ENCODE measurements at places on chromosomes 2 and 18.

DNA sequence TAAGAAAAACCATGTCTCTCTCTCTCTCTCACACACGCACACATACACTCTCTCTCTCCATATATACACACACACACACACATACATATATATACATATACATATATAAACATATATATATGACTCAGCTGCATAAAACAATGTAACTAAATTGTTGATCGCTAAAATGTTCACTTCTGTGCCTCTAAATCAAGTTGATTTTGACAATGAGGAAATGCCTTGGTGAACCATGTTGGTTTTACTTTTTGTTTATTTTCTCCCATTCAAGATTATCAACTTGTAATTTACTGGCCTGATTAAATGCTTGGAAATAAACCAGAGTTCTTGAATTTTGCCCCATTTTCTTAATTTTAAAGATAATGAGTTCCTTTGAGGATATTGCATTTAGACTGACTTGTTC lies 500.4 kb downstream of the PARD3B start:
- DNase-seq, result no peak

DNA sequence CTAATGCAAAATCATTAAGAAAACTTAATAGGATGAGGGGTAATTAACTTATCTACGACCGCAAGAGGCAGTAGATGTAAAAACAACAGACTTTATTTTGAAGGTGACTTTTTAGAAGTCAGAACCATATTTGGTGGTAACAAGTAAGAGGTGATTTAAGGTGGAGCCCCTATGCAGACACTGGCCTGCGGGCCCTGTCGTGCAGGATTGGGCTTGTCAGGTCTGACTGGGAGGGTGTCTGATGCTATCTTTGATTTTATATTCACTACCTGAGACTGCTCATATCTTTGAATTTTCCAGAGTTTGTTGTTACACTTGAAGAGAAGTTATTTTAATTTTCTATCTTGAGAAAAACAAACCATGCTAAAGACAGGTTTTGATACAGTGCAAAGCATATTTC lies 29.1 kb upstream of the SCLY start:
- DNase-seq, result no peak

DNA sequence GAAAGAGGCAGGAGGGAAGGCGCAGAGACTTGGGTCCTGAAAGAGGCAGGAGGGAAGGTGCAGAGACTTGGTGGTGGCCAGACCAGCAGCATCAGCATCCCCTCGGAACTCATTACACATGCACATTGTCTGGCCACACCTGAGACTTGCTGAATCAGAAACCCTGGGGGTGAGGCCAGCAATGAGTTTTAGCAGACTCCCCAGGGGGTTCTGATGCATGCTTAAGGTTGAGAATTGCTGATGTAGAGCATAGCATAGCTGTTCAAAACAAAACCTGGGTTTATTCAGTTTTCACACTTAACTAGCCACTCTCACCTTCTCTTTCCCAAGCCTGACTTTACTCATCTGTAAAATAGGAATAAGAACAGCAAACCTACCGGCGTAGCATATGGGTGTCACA lies 122.9 kb downstream of the MRO start:
- DNase-seq, result no peak

- DNase-seq, result no peak
Observed at GRCh38 chr2:1319393-1319792, 93.9 kb upstream of the TPO start.

DNA sequence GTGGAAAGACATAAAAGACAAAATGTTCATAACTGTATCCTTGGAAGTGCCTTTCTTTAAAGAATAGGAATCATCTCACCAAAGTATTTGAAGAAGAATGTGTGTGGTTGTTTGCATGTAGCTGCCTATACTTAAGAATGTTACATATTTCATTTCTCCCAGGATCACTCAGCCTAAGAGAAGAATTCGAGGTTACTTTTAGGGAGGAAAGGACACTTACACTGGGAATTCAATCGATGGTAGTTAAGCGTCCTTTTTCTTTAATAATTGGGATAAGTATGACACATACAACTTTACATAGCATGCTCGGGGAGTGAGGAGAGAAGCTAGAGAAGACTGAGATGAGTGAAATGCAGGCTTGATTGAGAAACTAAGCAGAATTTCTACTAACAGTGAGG lies 22.0 kb upstream of the CYP1B1 start:
- DNase-seq, result no peak

DNA sequence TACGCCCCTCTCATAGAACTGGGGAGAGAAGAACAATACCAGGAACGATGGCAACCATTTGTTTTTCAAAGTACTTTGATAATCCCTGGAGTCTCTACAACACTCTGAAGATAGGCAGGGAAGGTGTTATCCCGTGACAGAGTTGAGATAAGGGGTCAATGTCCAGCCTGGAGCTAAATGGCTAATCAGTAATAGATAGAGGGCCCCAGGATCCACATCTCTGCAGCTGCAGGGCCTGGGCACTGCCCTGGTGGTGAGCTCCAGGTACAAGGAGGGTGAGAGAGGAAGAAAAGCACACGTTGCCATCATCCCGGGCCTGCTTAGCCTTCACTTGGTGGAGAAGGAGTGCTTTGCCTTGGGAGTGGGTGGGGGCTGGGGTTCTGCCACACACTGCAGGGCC lies 260.6 kb downstream of the PRKCE start:
- DNase-seq, result no peak

- DNase-seq, result no peak
Observed at GRCh38 chr2:111138839-111139238, 18.1 kb downstream of the BCL2L11 start.

- no peak for DNase-seq
Observed at GRCh38 chr2:130339885-130340745, 2.6 kb upstream of the IMP4 start.

GRCh38 chr2:212904646-212905045 lies 246.8 kb downstream of the IKZF2 start:
- no peak for DNase-seq

- DNase-seq, result no peak
Observed at GRCh38 chr2:151374436-151374835, 17.0 kb downstream of the TNFAIP6 start.

GRCh38 chr2:200042944-200043343 lies 87.6 kb downstream of the MAIP1 start:
- no peak for DNase-seq

GRCh38 chr2:44093970-44094369 lies 74.7 kb upstream of the PPM1B start:
- DNase-seq, result no peak

DNA sequence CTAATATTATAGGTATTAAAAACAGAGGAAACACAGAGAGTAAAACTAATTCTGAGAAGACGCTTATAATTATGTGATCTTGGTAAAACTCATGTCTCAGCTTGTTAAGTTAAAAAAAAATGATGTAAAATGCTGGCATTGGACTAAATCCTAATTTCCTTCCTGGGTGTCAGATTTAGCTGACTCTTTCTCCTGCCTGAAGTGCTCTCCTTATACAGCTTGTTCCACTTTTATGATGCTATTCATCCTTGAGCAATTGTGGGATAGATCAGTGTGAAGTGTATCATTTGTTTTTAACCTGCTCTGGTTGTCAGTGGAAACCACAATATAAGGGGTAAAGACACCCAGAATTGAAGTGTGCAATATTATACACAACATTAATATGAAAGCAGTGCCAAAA lies 84.9 kb downstream of the EFEMP1 start:
- DNase-seq, result no peak

GRCh38 chr2:24261441-24261840 lies 86.6 kb downstream of the FAM228A start:
- DNase-seq, result no peak

DNA sequence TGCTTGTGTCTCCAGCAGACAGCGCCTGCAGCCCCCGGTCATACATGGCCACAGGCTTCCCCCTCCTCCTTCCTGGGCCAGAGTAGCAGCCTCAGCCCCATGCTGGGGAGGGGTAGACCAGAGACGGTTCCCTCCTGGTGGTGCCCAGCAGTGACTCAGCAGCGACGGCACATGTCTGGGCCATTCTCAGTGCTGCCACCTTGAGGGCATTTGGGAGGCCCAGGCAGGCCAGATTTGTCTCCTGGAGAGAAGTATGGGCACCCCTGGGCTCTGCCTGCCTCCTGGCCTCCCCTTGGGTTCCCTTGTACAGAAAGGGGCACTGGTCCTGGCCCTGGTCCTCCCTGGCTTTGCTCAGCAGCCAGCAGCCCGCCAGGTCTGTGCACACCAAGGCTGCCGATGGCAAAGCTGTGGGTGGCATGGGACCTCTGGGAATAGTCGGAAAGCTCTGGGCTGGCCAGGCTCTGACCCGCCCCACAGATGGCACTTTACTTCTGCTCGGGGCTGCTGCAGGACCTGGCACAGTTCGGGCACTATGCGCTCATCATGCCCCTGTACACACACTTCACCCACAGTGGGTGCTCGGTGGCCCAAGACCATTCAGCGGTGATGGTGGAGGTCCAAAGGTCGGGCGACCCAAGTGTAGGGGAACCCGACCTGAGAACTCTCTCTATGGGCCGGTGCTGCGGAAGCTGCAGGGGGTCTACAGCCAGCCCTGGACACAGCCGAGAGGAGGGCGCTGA lies 11.4 kb upstream of the ALPI start:
- peak; percentile 52 for DNase-seq

GRCh38 chr2:219508971-219509779 lies 5.1 kb upstream of the ASIC4 start:
- no peak for DNase-seq

- DNase-seq, result no peak
Observed at GRCh38 chr2:241151934-241152660, 1.8 kb downstream of the PPP1R7 start.

- DNase-seq, result no peak
Observed at GRCh38 chr2:196143730-196144131, 27.6 kb downstream of the STK17B start.

DNA sequence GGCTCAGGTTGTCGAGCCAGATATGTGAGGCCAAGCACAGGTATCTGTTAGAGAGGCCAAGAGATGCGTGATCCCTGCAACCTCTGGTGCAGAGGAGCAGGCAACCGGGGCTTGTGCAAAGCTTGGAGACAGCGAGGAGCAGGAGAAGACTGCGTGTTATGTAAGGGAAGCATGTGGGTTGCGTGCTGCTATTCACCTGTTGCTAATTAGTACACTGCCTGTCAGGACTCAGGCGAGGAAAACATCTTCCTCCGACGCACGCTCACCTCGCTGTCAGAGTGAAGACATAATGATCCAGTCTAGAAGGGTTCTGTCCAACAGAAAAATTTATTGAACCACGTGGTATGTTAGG lies 102.5 kb downstream of the HNRNPLL start:
- DNase-seq, result peak; percentile 86

GRCh38 chr2:190717306-190717705 lies 68.4 kb downstream of the NAB1 start:
- DNase-seq, result no peak

- DNase-seq, result no peak
Observed at GRCh38 chr2:96832408-96832753, 11.4 kb downstream of the ANKRD23 start.

- DNase-seq, result peak; percentile 21
Observed at GRCh38 chr2:173217116-173217840, 137.4 kb upstream of the CDCA7 start.

- no peak for DNase-seq
Observed at GRCh38 chr2:206389164-206389563, 54.2 kb upstream of the ADAM23 start.

DNA sequence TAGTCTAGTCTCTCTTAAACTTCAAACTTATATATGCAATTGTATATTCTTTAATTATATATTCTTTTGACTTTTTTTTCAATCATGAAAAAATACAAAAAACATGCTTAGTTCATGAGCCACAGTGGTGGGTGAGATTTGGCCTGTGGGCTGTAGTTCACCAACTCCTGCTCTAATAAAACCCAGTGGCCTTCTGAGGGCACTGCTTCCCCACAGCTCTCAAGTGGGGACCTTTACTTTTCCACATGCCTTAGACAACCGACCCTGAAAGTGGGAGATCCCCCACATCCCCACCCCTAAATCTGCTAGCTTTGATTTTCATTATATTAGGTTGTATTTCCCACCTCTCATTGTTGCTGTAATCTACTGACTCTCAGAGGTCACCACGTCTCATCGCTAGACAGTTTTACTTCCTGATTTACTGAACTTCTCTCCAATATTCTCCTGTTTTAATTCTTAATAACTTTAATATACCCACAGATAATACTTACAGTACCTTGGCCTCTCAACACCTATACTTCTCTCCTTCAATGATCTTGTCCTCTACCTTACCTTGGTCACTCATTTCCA lies 57.3 kb downstream of the ROCK1 start:
- DNase-seq, result no peak

GRCh38 chr2:98623657-98624056 lies 15.3 kb downstream of the UNC50 start:
- no peak for DNase-seq

GRCh38 chr2:16632598-16632997 lies 33.0 kb downstream of the CYRIA start:
- DNase-seq, result no peak

GRCh38 chr18:48913201-48913600 lies 37.6 kb downstream of the SMAD7 start:
- no peak for DNase-seq

DNA sequence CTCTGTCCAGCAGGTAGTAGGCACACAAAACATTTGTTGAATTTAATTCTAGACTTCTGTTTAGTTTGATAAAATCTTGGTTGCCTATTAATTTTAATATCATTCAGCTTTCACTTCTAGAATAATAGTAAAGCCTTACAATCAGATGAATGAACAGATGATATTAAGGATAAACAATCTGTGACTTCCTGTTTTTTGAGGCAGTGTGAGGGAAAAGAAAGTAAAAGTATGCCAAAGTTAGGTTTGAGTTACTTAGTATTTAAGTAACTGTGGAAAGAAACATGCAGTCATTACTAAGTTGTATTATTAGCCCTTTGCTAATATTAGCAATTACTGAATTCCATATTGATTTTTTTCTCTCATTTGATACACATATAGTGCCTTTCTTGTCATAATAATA lies 31.5 kb downstream of the EPB41L5 start:
- no peak for DNase-seq

DNA sequence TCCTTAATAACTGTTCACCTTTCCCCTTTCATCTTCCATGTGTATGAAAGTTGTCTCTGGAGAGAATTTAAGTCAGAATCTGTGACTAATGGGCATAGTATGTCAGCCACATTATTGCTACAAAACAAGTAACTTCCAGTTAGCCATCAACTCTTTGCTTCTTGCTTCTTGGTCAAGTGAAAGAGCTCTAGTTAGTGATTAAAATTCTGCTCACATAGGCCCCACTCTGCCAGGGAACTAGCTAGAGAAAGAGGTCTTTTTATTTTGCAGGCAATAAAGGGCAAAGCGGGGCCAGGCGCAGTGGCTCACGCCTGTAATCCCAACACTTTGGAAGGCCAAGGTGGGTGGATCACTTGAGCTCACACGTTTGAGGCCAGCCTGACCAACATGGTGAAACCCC lies 64.6 kb downstream of the COLEC12 start:
- DNase-seq, result peak; percentile 73

- no peak for DNase-seq
Observed at GRCh38 chr2:42839809-42840501, 47.6 kb upstream of the HAAO start.
